Hepatocyte (in vitro differentiated cells): ENCODE measurements at places on chromosomes 16 and 17.
A peak's percentile ranks its signal among the peaks of the same experiment; 100 is the strongest.

- DNase-seq, result no peak
These were observed 34.8 kb downstream of the SYCE1L start for GRCh38 chr16:77233799-77234519.

GRCh38 chr16:28324235-28324886 lies 32.0 kb downstream of the SBK1 start:
- peak; percentile 53 for DNase-seq

- DNase-seq, result no peak
These were observed 11.4 kb downstream of the POLR2C start for GRCh38 chr16:57473906-57474305.

DNA sequence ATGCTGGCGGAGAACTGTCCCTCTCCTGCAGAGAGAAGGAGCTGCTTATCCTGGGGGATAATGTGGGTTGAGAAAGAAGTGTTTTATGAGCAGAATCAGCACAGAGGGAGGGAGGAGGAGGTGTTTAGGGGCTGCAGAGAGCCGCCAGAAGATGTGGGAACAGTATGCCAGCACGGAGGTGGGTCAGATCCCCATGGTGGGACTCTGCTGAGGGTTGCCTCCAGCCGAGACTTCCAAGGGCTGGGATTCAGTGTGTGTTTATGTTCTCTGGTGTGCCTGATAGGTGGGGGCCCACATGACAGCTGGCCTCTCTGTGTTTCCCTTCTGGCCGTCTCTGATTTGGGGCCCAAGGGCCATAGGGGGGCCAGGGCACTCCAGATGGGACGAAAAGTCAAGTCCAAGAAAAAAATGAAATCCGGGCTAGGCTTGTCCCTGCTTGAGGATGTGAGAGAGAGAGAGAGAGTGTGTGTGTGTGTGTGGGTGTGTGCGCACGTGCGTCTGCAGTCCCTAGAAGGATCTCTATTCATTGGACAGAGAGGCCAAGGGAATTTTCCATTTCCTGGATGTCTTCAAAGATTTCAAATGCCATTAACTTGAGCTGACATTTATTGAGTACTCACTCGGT lies 21.6 kb downstream of the PRKCB start:
- no peak for DNase-seq

DNA sequence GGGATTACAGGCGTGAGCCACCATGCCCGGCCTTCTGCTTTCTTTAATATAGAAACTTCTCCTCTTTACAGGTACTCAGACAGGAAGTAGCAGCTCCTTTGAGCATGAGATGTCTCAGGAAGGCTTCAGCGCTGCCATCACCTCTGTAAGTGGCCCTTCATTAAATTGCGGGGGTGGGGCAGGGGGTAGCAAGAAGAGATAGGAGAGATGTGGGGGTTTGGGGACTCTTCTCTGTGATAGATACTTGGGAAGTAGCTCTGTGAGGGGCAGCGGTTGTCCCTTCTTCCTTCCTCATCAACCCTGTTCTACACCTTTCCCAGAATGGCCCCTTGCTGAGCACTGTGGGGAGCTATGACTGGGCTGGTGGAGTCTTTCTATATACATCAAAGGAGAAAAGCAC lies 16.8 kb downstream of the ITGAM start:
- no peak for DNase-seq

DNA sequence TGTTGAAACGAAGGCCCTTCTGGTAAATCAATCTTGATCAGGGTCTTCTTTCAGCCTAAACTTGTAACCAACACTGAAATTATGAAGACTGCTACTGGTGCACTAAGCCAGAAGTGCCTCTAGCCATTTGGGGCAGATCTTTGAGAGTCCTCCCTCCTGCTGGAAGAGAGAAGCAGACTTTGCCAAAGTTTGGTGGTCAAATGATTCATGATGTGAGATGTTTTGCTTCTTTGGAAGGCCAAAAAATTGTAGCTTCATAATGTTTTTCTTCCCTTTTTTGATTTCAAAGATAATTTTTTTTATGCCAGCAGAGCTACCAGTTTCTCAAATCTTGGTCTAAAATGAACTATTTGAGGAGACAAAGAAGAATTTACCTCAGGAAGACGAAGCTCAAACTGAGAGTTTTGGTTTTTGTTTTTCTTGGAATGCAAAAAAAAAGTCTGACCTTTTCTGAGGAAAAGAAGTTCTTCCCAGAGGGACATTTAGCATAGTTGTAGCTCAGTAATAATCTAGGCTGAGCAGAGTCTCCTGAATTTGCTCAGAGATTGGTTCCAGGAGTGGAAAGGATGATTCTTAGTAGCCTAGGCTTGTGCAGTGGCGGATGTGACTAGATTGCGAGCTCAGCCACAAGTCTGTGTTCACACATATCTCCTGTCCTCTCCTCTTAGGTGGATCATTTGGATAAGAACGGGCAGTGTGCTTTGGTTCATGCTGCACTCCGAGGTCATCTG lies 50.9 kb downstream of the CYB561 start:
- DNase-seq, result no peak

DNA sequence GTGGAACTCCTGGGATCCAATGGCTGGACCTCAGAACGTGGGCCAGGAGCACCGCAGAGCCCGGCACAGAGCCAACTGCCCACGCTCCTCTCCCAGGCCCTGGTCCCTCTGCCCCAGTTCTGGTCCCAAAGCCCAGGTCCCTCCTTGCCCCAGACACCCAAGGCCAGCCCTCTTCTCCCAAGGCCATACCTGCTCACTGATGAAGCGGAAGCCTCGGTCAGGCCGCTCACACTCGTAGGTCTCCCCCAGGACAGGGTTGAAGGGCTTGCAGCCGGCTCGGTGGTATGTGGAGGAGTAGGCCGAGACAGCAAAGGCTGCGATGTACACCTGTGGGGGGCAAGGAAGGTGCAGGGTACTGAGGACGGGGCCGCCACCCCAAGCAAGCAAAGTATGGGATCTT lies 8.5 kb downstream of the OSBPL7 start:
- no peak for DNase-seq

DNA sequence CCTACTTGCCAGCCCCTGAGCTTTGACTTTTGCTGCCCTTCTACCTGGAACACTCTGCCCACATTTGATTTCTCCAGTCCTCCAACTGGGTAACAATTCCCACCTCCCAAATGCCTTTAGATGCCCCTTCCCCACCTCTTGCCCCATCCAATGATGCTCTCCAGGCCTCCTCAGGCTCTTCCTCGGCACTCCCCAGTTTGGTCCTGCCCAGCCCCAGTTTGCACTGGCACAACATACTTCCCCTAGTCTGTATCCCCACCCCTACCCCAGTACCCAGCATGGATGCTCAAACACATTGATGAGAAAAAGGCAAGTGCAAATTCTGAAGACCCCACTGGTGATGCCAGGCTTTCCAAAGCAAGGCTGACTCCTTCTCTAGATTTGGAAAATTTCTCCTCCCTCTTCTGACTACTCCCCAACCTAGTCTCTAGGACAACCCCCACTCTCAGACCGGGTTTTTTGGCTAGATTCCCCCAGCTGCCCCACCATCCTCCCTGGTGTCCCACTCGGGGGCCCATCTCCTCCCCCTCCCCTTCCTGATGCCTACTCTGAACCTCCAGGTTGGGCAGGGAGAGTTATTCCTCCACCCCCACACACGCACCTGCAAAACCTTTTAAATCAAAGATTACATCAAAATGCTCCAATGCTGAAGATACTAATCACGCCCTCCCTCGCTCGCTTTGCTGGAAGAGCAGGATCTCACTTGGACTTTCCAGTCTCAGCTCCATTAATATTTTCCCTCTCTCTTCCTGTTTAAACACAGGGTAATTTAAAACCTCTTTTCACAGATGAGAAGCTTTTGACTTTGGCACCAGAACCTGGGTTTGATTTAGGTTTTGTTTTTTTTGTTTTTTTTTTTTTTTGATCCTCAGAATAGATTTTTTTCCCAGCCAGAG lies 94.9 kb downstream of the TMEM132E start:
- no peak for DNase-seq
